ENCODE measurements at places on chromosomes 2 and 18.

DNA sequence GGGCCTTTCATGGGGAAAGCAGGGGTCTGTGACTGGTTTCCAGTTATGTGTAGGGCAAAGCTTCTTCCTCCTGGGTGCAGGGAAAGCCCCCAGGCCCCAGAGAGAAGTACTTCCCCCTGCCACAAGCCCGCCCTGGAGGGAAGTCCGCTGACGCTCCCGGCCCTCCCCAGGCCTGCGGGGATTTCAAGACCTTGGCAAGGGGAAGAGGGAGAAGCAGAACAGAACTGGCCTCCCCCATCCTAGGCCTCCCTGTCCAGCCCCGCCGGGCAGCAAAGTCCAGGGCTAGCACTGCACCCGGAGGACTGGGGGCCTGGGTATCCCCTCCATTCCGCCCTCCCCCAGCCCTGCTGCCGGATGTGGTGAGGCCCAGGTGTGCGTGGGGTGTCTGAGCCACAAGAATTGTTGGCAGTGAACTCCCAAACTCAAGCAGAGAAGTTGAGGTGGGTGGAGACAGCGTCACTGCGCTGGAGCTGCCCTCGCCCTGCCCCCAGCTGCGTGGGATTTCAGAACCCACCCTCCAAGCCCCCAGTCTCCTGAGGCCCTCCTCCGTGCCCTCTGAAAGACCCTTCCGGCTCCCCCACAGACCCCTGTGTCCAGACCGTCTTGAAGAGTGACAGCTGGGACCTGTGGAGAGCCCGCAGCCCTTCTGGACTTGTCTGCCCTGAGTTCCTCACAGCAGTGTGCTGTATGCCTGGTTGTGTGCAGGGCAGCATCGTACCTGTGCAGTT, 1.1 kb upstream of the DUSP2 start:
- peak; percentile 84 for DNase-seq

DNA sequence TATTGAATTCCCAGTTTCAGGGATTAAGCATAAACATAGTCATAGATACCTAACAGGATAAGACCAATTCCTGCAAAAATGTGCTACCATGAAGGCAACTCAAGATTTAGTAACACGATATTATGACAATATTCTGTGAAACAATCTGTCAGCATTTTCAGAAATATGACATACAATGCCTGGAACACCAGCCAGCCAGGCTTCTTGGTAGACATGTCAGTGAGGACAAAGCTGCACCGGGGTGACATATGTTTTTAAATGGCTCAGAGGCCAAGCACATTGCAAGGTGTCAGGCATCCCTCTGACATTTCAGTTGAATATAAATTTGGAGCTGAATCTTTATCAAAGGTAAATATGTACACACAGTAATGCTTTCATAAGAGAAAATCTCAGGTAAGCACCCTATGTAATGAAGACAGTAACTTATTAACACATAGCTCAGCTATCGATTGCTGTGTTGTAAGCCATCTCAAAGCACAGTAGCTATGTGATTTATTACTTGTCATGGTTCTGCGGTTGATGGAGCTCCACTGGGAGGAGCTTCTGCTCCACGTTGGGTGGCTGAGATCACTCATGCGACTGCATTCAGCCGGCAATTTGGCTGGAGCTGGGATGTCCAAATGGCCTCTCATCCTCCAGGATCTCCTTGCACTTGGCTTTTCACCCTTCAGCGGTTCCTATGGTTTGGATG, 31.9 kb upstream of the EML6 start:
- DNase-seq, result no peak

DNA sequence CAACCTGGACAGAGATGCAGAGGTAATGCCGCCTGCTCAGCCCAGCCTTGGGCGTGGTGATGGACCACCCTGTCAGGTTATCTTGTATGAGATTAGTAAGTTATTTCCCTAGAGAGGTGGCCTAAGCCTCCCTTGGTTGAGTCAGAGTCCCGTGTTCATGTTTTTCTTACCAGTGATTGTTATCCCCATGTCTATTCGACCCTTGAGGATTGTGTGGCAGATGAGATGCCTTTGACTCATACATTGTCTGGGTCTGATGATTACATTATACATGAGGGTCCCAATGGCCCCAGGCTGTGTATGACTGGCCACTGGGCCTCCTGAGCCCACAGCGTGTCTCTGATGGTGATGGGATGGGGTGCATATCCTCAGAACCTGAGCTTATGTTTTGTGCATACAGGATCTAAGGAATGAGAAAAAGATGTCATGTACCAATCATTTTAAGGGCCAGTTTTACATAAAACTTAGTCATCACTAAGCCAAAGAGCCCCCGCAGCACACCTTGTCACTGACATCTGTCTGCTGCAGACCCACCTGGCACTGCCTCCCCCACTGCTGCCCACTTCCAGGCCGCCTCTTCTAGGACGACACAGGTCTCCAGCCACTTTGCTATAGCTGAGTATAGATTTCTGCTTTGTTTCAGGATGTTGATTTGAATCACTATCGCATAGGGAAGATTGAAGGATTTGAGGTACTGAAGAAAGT, 7.7 kb downstream of the PPP1R7 start:
- no peak for DNase-seq

GRCh38 chr18:53764086-53764485, 460.4 kb downstream of the MBD2 start:
- DNase-seq, result no peak

DNA sequence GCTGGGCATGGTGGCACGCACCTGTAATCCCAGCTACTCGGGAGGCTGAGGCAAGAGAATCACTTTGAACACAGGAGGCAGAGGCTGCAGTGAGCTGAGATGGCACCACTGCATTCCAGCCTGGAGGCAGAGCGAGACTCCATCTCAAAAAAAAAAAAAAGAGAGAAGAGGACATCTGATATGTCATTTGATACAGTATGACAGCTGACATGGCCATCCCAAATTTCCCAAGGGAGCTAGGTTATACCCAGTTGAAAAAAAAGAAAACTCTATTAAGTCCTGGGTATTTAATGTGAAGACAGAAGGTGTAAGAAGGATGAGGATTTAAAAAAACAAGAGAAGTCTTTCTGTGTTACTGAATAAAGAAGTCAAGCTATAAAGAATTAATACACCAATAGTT, 23.3 kb downstream of the CLASP1 start:
- DNase-seq, result no peak

DNA sequence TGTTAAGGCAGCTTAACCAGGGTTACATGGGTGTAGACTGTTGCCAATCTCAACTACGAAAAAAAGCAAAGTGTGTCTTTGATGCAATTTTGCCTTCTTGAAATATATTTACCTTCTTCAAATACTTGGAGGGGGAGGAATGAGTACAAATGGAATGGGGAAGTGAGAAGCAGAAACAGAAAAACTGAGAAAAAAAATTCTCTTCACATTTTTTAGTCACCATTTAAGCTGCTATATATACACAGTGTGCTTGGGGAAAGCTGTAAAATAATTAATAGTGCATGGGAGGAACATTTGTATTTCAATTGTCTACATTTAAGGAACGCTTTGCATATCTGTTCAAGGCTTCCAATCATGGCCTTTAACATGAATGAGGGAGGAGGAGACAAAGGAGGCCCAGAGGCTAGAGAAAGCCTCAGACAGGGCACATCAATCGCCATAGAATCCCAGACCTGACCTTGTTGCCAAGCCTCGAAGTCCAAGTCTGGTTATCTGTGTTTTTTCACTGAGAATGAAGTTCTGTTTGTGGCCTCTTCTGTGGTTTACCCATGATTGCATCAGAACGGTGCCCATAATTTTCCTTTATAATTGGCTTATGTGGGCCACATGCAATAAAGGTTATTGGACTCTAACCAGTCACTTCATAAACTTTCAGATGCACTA, 158.6 kb downstream of the PIK3C3 start:
- DNase-seq, result no peak

DNA sequence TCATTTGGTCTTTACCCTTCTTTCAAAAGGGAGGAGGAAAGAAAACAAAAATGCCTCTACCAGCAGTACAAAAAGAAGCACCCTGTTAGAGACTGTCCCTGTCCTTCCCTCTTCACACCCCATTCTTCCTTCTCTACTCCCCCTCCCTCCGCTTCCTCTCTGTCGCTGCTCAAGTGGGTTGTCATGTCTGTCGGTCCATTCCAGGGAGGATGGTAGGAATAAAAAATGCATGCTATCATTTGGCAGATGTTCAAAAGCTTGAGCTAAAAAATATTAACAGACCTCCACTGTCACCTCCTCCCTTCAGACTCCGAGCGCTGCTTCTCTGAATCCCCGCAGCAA, 482.0 kb downstream of the BCL11A start:
- no peak for DNase-seq

- DNase-seq, result no peak
Observed at GRCh38 chr2:23916727-23917405, 10.1 kb downstream of the ATAD2B start.

DNA sequence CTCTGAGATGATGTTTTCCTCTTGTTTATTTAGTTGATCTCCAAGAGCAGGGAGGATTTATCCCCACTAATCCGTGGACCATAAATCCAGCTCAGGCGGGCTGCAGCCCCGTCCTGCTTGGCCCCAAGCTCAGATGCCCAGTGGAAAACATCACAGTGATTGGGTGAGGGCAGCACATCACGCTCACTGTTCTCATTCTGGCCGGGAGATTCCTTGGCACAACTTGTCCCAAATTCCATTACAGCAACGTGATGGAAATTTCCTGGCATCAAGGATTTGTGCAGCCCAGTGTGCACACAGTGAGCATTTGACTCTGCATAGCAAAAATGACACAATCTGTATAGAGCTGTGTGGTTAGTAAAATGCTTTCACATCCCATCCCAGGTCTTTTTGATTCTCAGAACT, 96.8 kb downstream of the VAPA start:
- no peak for DNase-seq

GRCh38 chr18:56869189-56869777, 218.1 kb downstream of the WDR7 start:
- no peak for DNase-seq

DNA sequence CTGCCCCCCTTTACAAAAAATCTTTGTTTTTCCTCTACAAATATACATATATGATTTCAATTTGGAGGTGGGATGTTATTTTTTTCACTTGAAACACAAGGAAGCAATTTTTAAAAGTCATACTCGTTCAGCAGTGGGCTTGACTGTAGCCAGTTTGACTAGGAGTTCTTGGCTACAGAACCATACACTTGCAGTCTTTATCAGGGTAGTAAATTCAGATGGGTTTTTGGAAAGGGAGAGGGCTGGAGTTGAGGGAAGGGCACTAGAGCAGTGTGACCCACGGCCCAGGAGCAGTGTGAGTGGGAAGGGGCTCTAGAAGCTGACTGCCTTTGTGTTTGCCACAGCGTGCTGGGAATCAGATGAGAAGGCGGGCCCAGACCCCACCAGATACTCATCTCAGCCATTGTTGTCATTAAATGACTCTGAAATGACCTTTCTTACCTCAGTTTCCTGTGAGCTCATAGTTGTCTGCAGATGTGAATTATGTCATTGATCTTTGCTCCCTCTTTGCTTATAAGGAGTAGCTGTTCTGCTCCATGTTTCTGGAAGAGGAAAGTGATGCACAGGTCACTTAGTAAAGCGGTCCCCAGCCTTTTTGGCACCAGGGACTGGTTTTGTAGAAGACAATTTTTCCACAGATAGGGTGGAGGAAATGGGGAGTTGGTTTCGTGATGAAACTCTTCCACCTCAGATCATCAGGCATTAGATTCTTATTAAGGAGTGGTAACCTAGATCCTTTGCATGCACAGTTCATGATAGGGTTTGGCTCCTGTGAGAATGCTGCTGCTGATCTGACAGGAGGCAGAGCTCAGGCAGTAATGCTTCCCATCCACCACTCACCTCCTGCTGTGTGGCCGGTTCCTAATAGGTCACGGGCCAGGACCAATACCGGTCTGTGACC, 116.8 kb downstream of the SPTBN1 start:
- DNase-seq, result no peak

GRCh38 chr2:69762513-69763494, 20.9 kb downstream of the ANXA4 start:
- DNase-seq, result no peak

DNA sequence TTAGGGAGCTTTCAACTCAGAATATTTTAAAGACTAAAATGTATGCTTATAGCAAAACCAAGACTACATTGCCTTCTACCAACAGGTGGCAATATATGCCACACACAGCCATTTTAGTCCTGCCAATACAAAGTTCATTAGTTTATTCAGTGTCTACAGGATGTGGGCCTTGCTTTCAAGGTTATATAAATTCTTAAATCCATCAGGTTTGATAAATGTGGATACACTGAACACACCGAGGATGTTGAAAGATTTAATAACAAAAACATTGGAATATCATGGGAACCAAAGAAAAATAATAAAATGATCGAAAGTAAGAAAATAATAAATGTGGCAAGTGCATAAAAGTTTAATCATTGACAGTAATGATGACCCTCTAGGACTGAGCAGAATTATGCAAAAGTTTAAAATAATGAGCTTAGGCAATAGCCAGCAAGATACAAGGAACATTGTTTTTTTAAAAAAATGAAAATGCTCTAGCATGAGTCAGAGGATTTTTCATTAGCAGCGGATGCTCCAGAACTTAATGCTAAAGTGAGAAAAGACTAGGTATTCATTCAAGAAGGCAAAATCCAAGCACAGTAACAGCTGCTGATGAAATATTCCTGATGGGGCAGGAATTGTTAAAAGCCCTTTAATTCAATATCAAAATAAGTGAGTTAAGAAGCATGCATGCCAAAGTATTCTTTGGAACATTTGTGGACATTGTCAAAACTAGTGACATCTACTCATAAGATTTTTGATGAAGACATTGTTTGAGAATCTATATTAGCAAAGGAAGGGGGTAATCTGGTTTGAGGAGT, 14.2 kb downstream of the SCN9A start:
- DNase-seq, result no peak

DNA sequence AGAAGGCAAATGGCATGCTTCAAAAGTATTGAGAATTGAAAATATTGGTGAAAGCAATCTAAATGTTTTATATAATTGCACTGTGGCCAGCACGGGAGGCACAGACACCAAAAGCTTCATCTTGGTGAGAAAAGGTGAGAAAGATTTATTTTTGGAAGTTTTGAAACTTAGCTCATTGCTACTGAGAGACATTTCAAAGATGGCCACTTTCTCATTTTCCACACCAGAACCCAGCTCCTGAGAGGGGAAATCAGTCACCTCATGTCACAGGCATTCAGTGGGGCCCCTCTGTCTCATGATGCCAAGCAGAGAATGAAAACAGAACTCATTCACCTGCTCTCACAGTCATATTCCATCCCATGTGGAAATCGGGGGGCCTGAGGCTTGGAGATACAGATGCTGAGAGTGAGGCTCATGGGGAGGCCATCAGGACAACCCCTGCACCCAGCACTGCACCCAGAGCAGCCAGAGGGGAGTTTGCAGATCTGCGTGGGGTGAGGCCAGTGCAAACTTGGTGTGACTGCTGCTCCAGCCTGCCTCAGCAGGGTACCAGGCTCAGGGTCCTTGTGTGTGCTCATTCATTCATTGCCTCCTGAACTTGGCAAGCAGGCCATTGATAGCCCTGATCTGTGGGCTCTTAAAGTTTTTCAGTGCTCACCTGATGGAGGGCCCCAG, 31.4 kb downstream of the IL18R1 start:
- no peak for DNase-seq

- no peak for DNase-seq
Observed at GRCh38 chr18:59024829-59025228, 114.9 kb upstream of the SEC11C start.

DNA sequence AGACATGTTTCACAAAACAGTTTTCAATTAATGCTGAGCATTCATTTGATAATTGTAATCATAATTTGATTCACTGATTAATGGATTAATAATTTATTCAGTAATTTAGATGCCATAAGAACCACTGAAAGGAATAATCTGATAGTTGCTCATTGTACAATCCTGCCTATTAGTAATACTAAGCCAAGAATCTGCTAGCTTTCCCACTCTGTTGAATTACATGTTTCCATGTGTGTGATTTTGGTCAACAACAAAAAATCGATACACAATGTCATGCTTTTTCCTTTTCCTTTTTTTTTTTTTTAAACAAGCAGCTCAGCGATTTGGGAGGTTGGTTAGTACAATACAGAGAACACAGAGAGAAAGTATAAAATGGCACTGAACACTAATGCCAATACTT, 25.9 kb downstream of the ARL5A start:
- no peak for DNase-seq

All from stimulated activated CD8-positive, alpha-beta memory T cell treated with anti-CD3 and anti-CD28 coated beads, Interleukin-15, amount 100 ng/mL, for 4 hours (primary cell).